ENCODE measurements at places on chromosomes 3 and 15. TPM values are rescaled to one million over a fixed set of nuclear protein-coding genes. Genes with fewer than 3 reads are reported as not detected.

- DNase-seq = no peak
Measured at GRCh38 chr15:81016489-81017068, 15.9 kb downstream of the TLNRD1 start.

XCR1 gene
- not detected for total RNA-seq

RHO gene
- total RNA-seq = not detected

DNA sequence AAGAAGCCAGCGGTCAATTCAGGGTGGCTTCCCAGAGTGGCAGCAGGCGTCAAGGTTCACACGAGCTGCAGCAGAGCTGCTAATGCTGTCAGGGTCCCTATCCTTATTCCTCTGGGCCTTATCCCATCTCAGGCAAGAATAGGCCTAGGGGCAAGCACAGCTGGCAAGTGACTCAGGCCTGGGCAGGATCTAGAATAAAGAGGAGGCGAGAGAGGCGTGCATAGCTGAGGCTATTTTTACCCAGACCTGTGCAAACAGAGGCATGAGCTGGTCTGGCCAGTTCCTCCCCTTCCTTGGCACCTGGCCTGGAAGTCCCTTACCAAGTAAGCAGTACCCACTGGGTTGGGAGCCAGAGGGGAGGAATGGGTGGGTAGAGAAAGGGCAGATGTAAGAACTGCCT is 12.2 kb upstream of the VIPR1 start:
- DNase-seq = peak; percentile 42

All from A172 (cell line).